ENCODE measurements at places on chromosomes 7 and 10. TPM values are rescaled to one million over a fixed set of nuclear protein-coding genes. Genes with fewer than 3 reads are reported as not detected.

Gene SEMA3C
- total RNA-seq = 9.2 TPM

Gene FAM25A
- not detected for total RNA-seq

- no peak for DNase-seq
Measured at GRCh38 chr7:55152516-55152915, 133.7 kb downstream of the EGFR start.

DNA sequence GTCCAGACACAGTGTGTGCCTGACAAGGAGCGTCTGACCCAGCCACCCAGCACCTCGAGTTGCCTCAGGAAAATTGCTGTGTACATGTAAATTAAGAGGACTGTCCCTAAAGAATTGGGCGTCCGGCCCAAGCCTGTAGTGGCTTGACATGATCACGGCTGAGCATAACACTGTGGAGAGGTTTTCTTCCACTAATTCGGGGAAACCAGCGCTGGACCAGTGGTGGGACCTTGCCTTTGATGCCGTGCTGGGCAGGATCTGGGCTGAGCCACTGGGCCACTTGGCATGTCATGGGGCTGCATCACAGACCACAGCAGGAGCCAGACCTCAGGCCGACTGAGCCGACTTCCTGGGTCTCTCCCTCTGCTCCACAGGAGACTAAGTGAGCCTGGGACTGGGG lies 282.5 kb downstream of the GLRX3 start:
- DNase-seq = no peak

DNA sequence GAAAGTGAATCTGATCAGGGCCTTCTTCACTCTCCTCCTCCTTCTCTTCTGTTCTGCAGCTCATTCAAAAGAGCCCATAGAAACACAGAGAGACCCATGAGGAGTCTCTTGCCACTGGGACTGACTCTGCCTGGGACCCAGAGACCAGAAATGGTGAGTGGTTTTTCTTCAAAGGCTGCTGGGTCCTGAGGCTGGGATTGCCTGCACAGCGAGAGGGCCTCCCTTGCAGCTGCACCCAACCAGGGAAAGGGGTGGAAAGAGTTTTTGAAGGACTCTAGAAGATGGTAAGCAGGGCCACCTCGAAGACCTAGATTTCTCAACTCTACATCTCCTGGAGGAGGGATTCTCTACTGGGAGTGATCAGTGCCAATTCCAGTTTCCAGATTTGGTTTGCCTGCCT lies 15.5 kb upstream of the HOXA13 start:
- no peak for DNase-seq

Gene PVRIG
- not detected for total RNA-seq

DNA sequence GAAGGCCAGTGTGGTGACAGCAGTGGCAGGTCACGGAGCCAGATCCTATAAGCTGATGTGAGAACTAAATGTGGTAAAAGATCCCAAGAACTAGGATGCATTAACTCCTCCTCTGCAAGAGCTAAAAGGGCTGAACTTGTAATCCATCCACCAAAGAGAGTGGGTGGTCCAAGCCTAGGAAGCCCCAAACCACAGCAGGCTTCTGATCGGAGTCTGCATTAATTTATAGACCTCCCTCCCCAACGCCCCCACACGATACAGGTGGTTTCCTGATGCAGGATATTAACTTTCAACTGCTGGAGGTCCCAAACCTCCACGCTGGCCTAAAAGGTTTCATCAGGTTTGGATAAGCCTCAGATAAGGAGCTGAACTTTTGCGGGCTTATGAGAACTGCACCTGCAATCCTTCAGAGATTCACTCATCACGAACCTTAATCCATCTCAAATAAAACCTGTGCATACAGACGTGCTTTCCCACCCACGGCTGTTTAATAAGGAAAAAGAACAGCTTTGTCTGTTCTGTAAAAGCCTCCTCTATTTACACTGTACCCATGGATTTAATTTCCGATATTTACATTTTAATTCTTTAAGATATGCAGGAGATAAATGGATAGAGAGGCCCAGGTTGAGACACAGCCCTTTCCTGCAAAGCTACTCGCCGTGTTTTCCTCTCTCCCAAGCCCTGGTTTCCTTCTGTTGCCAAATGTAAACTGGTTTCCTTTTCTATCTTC lies 74.9 kb downstream of the GFRA1 start:
- no peak for DNase-seq

DNA sequence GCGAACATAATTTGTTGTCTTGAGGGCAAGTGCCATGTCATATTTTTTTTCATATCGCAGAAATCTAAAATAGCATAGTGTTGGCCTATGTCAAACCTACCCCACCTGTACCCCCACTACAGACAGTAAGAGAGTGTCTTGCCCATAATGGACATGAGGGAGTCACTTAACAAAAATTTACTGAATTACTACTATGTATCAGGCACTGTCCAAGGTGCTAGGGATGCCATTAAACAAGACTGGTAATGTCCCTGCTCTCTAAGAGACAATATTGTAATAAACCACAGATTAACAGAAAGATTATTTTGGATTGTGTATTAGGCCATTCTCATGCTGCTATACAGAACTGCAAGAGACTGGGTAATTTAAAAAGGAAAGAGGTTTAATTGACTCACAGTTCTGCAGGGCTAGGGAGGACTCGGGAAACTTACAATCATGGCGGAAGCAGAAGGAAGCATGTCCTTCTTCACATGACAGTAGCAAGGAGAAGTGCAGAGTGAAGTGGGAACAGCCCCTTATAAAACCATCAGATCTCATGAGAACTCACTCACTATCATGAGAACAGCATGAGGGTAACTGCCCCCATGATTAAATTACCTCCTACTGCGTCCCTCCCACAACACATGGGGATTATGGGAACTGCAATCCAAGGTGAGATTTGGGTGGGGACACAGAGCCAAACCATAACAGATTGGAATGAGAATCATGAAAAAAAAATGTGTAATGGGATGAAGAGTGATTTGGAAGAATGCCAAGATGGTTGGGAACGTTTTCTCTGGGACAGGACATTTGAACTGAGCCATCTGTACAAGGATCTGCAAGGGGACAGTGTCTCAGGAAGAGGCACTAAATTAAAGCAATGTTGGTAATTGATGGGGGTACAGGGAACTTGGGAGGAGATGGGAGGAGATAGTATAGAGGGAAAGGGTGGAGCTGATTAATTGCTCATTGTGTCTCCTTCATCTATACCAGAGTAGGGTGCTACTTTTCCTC lies 108.5 kb downstream of the FAM107B start:
- DNase-seq = no peak

- no peak for DNase-seq
Measured at GRCh38 chr7:135160098-135160857, 10.2 kb downstream of the CYREN start.

- no peak for DNase-seq
Measured at GRCh38 chr7:93757426-93757825, 133.1 kb downstream of the TFPI2 start.

Gene ELFN1
- 1.3 TPM for total RNA-seq

GRCh38 chr7:101724957-101725356 lies 92.5 kb upstream of the CUX1 start:
- DNase-seq = no peak

- no peak for DNase-seq
Measured at GRCh38 chr7:18226598-18226997, 199.0 kb upstream of the PRPS1L1 start.

DNA sequence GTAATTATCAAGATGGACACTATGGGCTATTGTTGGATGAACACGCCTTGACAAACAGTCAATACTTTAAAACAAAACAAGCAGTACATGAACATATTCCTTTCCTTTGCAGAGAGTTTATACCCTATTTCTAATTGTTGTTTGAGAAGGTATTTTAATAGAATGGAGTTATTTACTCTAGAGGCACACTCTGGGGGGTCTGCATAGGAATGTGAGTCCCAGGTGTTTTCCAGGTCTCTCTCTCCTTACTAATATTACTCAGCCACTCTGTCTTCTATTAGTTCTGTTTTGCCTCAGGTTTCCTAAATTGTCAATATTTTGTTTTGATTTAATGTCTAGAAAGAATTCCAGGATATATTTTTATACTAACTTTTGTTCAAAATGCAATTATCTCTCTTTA lies 1091.4 kb downstream of the CNTNAP2 start:
- no peak for DNase-seq

DNA sequence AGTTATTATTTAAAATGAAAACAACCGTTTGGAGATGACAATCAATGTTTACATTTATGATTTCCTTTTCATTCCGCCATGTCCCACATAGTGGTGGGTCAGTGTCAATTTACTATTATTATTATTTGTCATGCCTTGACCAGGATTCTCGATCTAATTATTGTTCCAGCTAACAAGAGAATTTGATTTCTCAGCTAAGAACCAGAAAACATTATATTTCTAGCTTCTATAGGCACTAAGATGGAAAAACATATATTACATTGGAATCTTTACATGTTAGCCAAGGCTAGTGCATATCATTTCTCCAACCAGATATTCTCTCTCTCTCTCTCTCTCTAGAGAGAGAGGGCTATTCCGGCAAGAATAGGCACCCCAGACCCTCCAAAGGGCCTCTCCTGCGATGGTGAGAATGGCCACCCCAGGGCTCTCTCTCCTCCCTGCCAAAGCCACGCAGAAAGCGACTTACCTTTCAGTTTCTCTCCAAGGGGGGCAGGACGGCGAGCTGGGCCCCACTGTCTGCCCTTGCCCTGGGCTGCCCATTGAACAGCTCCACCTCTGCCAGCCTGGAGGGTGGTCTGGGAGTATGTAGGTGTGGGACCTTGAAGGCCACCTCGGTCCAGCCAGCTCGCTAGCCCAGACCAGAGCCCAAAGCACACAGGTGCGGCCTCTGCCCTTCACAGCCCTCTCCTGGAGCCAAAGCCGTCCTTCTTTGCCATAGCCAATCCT lies 2.4 kb downstream of the HOXA3 start:
- no peak for DNase-seq

Gene COBL
- total RNA-seq = 23.8 TPM

DNA sequence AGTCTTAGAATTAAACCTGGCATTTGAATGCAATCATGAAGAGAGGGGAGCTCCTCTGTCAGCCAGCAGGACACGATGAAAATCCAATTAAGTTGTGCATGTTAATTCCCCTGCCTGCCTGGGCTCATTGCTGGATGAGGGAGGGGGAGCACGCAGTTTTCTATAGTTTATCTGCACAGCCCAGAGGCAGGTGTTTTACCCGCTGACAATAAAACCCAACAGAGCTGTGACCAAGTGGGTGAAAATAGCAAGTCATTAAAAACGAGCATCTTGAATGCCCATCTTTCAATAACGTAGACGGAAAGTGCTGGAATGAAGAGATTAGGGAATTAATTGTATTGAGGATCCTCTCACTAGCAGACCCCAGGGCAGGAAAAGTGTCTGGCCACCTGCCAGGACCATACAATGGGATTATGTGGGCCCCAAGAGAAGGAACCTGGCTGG lies 100.1 kb upstream of the FAM20C start:
- no peak for DNase-seq

GRCh38 chr10:22823109-22823508 lies 104.7 kb upstream of the ARMC3 start:
- DNase-seq = no peak

- DNase-seq = no peak
Measured at GRCh38 chr7:113100121-113100603, 13.5 kb upstream of the GPR85 start.

- DNase-seq = no peak
Measured at GRCh38 chr7:102994567-102994966, 80.0 kb downstream of the FBXL13 start.

DNA sequence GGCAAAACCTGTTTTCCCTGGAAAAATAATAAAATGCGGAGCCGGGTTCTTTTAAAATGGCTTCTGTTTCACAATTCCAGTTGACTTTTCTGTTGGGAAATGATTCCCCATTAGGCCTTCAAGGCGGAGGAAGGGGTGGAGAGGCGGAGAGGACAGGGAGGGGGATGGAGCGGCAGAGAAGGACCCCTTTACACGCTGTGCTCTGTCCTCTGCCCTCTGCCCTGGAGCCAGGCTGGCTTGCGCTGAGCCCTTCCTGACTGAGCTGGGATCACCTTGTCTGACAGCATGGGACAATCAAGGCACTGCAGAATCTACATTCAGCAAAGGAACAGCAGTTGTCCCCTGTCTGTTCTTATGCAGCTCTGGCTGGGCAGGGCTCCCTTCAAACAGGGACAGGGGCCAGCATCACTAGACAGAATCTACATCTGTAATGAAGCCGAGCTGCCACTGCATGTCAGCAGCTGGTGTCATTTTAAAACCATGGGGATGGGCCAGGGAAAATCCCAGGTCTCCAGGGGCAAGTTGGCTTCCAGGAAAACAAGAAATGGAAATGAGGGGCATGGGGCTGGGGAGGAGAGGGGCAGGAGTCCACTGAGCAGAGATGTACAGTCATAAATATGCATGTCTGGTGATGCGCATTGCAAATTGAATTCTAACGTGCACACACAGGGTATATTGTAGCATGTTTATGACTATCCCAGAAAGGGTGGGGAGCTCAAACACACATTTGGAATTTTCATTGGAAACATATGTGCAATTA lies 120.0 kb downstream of the MKX start:
- DNase-seq = no peak

GRCh38 chr7:18402488-18403183 lies 92.9 kb upstream of the HDAC9 start:
- no peak for DNase-seq

DNA sequence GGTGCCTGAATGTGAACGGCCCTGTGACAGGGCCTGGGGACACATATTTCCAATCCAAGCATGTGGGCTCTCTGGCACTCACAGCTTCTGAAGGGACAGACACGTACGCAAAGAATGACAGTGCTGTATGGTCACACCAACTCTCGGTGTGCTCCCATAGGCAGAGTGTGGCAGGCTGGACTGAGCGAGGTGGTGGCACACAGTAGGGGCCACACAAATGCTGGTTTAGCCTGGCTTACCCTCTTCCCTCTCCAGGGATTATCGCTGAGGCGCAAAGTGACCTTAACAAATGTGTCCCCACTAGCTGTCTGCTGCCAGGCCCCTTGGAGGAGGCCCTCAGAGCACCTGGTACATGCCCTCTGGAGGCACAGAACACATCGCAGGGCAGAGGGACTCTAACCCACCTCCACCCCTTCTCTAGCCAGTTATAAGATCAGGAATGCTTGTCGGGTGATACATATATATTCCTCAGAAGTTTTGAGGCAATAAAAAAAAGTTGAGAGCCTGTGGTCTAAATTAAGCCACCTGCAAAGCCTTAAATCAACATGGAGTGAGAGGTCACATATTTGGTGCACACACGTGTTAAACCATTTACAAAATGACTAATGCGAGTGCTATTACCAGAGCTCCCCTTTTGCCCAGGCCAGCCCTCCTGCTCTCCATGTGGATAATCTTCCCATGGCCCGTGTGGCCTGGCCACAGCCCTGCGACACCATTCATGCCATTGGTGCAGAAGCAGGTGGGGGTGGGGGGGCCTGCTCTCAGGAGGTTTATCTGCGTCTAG lies 262.8 kb upstream of the GRB10 start:
- DNase-seq = no peak

Gene CLCN1
- not detected for total RNA-seq

- no peak for DNase-seq
Measured at GRCh38 chr7:142956951-142957623, 5.1 kb downstream of the KEL start.
